Fibroblast of lung (primary cell): ENCODE measurements at places on chromosomes 13 and 19. TPM values are rescaled to one million over a fixed set of nuclear protein-coding genes. Genes with fewer than 3 reads are reported as not detected.

DNA sequence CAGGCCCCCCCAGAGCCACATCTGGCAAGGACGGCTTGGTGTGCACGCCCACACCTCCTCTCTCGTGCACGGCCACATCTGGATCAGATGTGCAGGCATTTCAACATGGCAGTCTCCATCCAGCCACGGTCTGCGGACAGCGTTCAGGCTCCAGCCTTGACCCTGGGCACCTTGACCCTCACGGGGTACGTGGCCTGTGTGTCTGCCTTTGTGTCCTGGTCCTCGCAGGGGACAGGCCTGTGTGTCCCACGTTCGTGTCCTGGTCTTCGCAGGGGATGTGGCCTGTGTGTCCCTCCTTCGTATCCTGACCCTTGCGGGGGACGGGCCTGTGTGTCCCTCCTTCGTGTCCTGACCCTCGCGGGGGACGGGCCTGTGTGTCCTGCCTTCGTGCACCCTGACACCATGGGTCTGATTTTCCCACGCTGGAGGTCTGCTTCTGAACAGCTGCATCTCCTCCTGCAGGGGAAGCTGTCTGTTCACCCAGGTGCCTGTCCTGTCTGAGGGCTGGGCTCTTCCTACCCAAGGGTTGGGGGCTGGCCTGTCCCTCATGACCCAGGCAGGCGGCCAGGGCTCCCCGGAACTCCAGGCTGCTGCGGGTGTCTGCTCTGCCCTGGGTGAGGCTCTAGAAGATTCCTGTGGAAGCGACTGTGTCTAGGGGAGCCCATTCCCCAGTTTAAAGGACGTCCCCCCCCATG lies 25.3 kb downstream of the RASA3 start:
- no peak for DNase-seq

DNA sequence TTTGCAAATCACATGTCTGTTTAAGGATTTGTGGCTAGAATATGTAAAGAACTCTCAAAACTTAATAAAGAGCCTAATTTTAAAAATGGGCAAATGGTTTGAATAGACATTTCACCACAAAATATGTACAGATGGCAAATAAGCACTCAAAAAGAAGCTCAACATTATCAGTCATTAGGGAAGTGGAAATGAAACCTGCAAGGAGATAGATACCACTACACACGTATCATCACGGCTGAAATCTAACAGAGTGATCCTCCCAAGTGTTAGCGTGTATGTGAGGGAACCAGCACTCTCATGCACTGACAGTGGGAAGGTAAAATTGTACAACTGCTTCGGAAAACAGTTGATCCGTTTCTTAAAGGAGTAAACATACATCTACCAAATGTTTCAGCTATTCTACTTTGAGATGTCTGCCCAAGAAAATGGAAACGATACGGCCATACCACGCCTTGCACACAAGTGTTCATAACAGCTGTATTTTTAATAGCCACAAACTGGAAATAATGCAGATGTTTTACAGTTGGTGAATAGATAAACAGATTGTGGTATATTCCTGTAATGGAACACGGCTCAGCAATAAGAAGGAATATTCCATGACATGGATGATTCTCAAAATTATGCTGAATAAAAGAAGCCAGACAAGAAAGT lies 14.5 kb downstream of the ARHGEF7 start:
- DNase-seq = no peak

GRCh38 chr13:98504029-98504351 lies 72.9 kb downstream of the STK24 start:
- no peak for DNase-seq

- no peak for DNase-seq
Measured at GRCh38 chr19:38360839-38361631, 13.3 kb upstream of the PSMD8 start.

- peak; percentile 55 for DNase-seq
Measured at GRCh38 chr19:2171349-2172145, 7.8 kb downstream of the DOT1L start.

GRCh38 chr13:32838945-32839344 lies 177.3 kb upstream of the KL start:
- no peak for DNase-seq

GRCh38 chr13:46004491-46004890 lies 48.1 kb downstream of the ZC3H13 start:
- DNase-seq = no peak

DNA sequence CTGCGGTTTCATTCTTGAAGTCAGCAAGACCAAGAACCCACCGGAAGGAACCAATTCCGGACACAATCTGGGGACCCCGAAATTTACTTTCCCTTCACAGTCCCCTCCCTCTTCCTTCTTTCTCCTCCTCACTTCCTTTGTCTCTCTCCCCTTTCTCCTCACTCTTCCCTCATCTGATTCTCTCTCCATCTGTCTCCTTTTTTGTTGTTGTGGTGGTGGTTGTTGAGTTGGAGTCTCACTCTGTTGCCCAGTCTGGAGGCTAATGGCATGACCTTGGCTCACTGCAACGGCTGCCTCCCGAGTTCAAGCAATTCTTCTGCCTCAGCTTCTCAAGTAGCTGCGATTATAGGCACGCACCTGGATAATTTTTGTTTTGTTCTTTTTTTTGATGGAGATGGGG lies 32.7 kb upstream of the OR1M1 start:
- no peak for DNase-seq

TRMT1 gene
- 20.3 and 21.8 TPM in 2 replicates for total RNA-seq

KLK14 gene
- total RNA-seq = not detected in 2 replicates
